Stimulated activated CD8-positive, alpha-beta memory T cell treated with anti-CD3 and anti-CD28 coated beads, Interleukin-7, amount 100 ng/mL, for 48 hours (primary cell): ENCODE measurements at places on chromosomes 7 and 10.

GRCh38 chr7:77877791-77878190, 79.2 kb downstream of the PHTF2 start:
- DNase-seq = no peak

GRCh38 chr10:15222511-15222910, 54.0 kb upstream of the NMT2 start:
- no peak for DNase-seq

DNA sequence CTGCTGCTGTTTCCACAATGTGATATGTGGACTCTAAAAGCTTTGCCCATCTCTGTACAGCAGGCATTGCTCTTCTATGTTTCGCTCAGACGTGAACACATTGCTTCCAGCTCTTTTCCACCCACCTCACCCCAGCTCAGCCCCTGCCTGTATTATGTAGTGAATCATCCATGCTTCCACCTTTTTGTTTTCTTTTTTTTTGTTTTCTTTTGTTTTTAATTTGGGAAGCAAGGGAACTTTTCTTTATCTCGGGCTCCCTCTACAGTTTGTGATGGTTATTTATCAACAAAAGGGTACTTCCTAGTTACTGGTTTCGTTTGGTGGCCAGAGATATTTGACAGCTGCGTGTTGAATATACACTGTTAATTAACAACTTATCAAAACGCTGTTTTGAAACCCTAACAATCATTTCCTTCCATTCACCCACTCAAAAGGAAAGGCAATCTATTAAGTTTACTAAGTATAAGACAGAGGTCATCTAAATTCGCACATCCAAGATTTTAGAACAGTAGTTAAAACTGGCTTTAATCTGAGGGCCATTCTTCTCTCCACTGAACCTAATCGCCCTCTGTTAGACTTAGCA, 127.9 kb upstream of the STK17A start:
- DNase-seq = no peak

DNA sequence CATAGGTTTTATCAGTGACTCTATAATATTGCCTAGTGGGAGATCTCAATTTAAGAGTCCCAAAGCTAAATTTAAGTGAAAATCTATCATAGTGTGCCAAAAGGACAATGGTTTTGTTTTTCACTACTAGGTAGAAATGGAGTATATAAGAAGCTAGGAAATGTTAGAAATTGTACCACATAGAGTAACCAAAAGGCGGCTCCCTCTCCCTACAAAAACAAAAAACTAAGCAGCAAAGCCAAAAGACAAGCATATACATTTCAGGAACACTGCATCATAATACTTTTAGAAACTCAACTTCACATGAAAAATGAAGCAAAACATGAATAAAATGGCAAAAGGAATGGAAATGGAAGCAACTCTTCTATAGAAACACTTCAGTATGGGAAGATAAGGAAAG, 271.6 kb downstream of the CACNA2D1 start:
- DNase-seq = no peak

GRCh38 chr7:144137501-144137900, 14.5 kb downstream of the OR2A14 start:
- no peak for DNase-seq

- DNase-seq = no peak
These were observed 86.0 kb upstream of the ANKRD1 start for GRCh38 chr10:91006752-91007346.

DNA sequence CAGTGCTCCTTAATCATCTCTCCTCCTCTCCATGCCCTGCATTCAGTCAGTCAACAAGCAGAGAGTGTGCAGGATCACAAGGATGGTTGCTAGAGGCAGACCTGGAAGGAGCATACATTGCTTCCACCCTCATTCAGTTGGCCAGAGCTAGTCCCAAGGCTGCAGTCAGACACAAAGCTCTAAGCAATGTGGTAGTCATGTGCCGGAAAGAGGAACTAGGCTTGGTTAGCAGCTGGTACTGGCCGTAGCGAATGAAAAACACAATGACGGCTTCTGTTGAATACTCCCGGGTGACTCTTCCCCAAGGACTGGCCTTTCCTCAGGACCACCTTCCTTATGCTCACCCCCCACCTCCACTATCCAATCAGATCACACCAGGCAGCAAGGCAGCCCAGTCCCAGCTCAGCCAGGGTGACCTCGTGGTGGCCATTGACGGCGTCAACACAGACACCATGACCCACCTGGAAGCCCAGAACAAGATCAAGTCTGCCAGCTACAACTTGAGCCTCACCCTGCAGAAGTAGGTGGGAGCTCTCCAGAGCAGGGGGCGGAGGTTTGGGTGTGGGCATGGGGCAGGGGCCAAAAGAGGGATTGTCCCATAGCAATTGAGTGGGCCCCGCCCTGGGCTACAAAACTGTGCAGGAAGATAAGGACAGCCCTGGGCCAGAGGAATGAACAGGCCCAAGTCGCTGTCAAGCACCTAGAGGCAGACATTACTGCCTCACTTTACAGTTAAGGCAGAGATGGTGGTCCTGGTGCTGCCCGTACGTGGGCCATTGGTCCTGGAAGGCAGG, 10.9 kb downstream of the LDB3 start:
- DNase-seq = no peak

- DNase-seq = no peak
These were observed 1180.6 kb upstream of the AUTS2 start for GRCh38 chr7:68417659-68418058.

DNA sequence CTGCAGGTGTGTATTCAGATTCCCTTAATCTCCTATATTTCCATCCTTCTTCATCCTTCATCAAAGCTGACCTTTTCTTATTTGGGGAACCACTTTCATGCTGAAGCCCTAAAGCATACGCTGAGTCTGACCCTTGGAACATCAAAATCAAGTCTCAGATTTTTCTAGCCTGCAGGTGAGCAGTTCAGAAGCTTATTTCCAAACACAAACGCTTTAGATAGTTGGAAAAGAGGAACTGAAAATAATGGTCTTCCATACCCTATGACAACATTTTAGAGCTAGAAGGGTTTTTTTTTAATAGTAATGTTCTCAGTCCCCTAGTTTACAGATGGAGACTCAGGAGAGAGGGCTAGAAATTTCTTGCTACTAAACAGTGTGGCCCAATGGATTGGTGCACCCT, 1.6 kb upstream of the AGK start:
- DNase-seq = no peak

GRCh38 chr10:117619707-117620405, 77.3 kb downstream of the EMX2 start:
- no peak for DNase-seq

DNA sequence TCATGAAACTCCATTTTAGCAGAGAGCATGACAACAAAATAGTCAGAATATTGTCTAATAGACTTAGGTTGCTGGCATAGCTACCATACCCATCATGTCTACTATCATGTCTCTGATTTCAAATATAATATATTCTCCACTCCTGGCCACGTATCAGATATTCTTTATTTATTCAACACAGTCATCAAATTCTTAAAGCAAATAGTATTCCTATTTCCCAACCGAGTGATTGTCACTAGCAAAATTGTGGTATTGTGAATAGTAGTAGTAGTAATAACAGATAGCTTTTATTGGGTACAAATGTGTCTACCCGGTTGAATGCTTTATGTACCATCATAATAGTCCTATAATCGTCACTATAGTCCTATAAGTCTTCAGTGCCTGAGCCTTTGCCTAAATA, 918.6 kb downstream of the KCNMA1 start:
- DNase-seq = no peak

DNA sequence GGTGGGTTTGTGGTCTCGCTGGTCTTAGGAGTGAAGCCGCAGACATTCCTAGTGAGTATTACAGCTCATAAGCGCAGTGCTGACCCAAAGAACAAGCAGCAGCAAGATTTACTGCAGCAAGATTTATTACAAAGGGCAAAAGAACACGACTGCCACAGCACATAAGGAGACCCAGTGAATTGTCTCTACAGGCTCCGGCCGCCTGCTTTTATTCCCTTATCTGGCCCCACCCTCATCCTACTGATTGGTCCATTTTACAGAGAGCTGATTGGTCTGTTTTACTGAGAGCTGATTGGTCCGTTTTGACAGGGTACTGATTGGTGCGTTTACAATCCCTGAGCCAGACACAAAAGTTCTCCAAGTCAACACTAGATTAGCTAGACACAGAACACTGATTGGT, 82.1 kb downstream of the VIPR2 start:
- no peak for DNase-seq

DNA sequence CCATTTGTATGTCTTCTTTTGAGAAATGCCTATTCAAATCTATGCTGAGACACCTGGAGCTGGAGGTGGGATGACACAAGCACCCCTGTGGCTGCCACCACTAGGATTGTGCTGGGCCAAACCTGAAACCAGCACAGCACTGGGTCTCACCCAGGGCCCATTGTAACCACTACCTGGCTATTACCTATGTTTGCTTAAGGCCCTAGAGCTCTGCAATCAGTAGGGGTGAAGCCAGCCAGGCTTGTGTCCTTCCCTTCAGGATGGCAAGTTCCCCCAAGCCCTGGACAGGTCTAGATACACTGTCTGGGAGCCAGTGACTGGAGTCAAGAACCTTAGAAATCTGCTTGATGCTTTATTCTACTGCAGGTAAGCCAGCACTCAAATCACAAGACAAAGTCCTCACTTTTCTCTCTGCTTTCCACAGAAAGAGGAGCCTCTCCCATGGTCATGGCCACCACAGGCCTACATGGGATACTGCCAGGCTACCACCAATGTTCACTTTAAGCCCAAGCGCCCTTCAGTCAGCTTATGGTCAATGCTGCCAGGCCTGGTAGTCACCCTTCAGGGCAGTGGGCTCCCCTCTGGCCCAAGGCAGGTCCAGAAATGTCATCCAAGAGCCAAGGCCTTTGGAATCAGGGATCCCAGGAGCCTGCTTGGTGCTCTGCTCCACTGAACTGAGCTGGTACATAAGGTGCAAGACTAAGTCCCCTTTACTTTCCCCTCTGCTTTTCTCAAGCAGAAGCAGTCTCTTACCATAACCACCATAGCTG, 105.3 kb downstream of the BMS1 start:
- no peak for DNase-seq

GRCh38 chr10:6473901-6474370, 106.1 kb downstream of the PRKCQ start:
- no peak for DNase-seq

GRCh38 chr10:119005362-119006043, 24.0 kb upstream of the NANOS1 start:
- no peak for DNase-seq
